ENCODE measurements at places on chromosomes 11 and 22. TPM values are rescaled to one million over a fixed set of nuclear protein-coding genes. Genes with fewer than 3 reads are reported as not detected.
A peak's percentile ranks its signal among the peaks of the same experiment; 100 is the strongest.

ALDH3B1 gene
- 17.7 TPM for total RNA-seq

ACCS gene
- total RNA-seq = 9.2 TPM

DNA sequence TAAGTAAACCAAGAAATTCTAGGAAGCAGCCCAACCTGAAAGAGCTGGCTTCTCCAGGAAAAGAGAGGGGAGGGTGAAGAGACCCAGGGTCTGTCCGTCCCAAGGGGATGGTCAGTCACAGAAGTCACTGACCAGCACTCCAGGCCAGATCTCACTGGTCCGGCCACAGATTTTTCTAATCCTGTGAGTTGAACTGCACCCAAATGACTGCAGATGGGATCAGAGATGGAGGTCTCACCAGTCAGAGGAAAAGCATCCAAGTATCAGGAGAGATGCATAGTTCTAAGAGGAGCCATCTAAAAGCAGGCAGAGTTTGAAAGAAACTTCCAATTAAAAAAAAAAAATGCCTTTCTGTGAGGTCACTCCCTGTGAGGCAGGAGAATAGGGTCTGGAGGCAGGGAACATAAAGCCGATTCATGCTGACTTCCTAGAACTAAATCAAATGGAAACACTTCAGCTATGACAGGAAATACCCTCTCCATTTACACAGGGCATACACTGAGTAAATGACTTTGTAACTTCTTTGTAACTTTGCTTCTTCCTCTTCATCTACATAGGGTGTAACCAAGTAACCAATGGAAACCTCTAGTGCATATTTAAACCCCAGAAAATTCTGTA lies 144.5 kb downstream of the CCDC34 start:
- no peak for DNase-seq
- no peak overlapping the region for H3K4me3 ChIP-seq

KRTAP5-1 gene
- not detected for total RNA-seq

DNA sequence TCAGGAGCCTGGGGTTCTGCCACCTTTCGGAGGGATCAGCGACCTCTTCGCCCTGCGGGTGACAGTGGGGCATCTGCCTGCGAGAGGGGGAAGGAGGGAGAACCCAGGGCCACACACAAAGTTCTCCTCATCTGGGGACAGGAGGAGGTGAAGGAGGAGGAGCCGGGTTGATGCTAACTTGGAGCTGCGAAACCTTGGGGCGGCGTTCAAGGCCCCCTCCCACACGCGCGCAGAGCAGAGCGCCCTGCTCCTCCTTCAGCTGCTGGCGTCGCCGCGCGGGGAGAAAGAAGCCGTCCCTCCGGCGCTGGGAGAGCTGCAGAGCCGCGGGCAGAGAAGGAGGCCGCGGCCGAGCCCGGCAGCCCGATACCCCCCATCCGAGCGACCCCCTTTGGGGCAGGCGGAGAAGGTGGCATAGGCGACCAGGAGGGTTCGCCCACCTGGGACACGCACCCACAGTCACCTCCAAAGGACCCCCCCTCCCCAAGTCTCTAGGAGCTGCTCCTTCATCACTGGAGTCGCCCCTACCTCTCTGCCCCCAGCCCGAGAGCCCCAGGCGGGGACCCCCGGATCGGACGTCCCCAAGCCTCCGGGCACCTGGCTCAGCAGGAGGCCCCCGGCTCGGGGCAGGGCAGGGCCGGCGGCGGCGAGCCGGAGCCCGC lies at the start of gene RASD2:
Gene RASD2, plus strand, starts transcription at position 237 of the 659 bp plus-strand sequence. CDS start 5,979 bp downstream, outside the sequence.
- no peak within 1 kb of the TSS for H3K27ac ChIP-seq
- peak within 1 kb of the TSS; percentile 51 for H3K4me3 ChIP-seq
- H3K27me3 ChIP-seq = peaks cover 10% of the 10 kb centered on the region
- H3K4me1 ChIP-seq = no peaks in the 10 kb centered on the region

- H3K27ac ChIP-seq = no peak overlapping the region
- no peaks in the 10 kb centered on the region for H3K27me3 ChIP-seq
- H3K36me3 ChIP-seq = no peaks in the 10 kb centered on the region
- H3K4me1 ChIP-seq = no peaks in the 10 kb centered on the region
These were observed 39.2 kb upstream of the APOA1 start for GRCh38 chr11:116876656-116877055.

MOGAT2 gene
- 168 TPM for total RNA-seq

DNA sequence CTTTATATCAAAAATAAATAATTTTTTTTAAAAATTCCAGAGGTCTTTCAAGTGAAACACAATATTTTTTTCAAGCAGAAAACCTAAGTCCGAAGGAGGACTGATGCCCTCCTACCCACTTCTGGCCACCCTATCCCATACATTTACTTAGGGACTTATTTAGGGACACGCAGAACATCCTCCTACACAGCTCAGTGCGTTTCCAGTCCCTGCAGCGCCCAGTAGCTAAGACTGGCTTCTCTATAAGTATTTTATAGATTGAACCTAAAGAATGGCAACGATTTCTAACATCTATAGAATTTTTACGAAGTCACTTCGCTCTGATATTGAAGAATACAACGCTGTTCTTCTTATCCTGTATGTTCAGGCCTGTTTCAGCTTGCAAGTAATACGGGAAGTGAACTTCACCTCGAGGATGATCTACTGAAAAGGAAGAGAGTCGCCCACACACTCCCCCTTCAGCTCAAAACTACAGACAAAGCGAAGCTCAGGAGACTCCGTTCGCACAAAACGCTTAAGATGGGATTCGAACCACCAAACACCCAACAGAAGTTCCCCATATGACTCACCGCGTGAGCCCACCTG lies 328 bp downstream of the CHEK2 start:
- H3K27me3 ChIP-seq = no peaks in the 10 kb centered on the region
- H3K4me1 ChIP-seq = no peaks in the 10 kb centered on the region
- H3K36me3 ChIP-seq = no peaks in the 10 kb centered on the region
- peak overlapping the region; percentile 99 for H3K27ac ChIP-seq

SLC35E4 gene
- total RNA-seq = 7.0 TPM

PNPLA3 gene
- total RNA-seq = 0.15 TPM

GRCh38 chr11:129695571-129696308 lies 119.9 kb upstream of the TMEM45B start:
- H3K36me3 ChIP-seq = no peaks in the 10 kb centered on the region
- H3K27ac ChIP-seq = no peak overlapping the region
- H3K4me1 ChIP-seq = no peaks in the 10 kb centered on the region
- DNase-seq = peak; percentile 83

DNA sequence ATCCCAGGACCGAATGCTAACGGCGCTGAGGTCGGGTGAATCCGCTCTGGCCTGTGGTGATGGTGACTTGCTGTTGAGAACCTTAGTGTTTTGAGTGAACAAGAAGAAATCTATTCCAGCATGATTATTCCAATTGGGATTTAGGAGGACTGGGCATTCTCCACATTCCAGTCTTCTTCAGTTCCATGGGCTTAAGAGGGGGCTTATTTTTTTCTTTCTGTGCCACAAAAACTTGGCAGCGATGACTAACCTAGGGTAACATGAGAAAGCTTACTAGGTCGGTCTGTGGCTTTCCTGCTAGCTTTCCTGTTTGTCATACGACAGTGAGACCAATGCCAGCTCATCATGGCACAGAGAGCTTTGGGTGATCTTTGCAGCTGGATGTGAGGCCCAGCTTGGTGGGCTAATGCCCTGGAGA lies 62.9 kb upstream of the ATXN10 start:
- H3K27ac ChIP-seq = no peak overlapping the region
- H3K4me3 ChIP-seq = no peak overlapping the region
- H3K27me3 ChIP-seq = no peaks in the 10 kb centered on the region
- H3K36me3 ChIP-seq = no peaks in the 10 kb centered on the region
- no peaks in the 10 kb centered on the region for H3K4me1 ChIP-seq

All from colonic mucosa (tissue), 4 donors.